ENCODE measurements at places on chromosomes 7 and 10. TPM values are rescaled to one million over a fixed set of nuclear protein-coding genes. Genes with fewer than 3 reads are reported as not detected.

The C7orf57 gene
- total RNA-seq: 1.3 TPM

The OR2A12 gene
- total RNA-seq: not detected

The LRRN3 gene
- total RNA-seq: 117 TPM

The NHLRC2 gene
- total RNA-seq: 47.3 TPM

The LOXL4 gene
- 0.31 TPM for total RNA-seq

The CPA2 gene
- not detected for total RNA-seq
